Posterior cingulate gyrus (tissue), 11 donors: ENCODE measurements at places on chromosomes 16 and 17.

- no peak for DNase-seq
Observed at GRCh38 chr17:47934856-47935255, 6.5 kb upstream of the PNPO start.

GRCh38 chr16:50731130-50731988, 10.5 kb upstream of the CYLD start:
- no peak for DNase-seq

- DNase-seq = no peak
Observed at GRCh38 chr17:73251871-73252270, 9.8 kb downstream of the CPSF4L start.

- no peak for DNase-seq
Observed at GRCh38 chr17:66627985-66628384, 206.9 kb upstream of the CACNG5 start.

DNA sequence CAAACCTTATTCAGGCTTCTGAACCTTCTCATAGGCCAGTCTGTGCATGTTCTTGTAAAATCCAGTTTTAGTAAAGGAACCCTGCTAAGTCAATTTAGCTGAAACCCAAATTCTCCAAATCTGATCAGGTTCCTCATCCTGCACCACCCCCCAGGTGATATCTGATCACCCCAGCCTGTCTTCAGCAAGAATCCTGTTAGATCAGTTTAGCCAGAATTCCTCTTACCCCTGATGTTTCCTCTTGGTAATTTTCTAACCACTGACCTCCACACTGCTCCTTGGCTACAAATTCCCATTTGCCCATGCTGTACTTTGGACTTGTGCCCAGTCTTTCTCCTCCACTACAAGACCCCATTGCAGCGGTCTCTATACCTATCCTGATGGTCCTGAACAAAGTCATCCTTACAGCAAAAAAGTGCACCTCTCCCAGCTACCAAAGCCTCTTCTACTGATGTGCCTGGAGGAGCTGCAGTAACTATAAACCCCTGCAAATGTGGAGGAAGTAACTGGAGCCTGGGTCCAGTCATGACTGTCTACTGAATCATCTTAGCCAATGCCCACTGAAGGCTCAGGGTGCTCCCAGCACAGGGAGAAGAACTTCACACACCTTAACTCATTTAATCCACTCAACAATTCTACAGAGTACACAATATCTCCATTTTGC, 23.8 kb downstream of the TEX14 start:
- no peak for DNase-seq

- no peak for DNase-seq
Observed at GRCh38 chr17:58595194-58595792, 80.9 kb upstream of the MTMR4 start.

GRCh38 chr16:87822108-87822970, 47.0 kb downstream of the SLC7A5 start:
- DNase-seq = no peak

DNA sequence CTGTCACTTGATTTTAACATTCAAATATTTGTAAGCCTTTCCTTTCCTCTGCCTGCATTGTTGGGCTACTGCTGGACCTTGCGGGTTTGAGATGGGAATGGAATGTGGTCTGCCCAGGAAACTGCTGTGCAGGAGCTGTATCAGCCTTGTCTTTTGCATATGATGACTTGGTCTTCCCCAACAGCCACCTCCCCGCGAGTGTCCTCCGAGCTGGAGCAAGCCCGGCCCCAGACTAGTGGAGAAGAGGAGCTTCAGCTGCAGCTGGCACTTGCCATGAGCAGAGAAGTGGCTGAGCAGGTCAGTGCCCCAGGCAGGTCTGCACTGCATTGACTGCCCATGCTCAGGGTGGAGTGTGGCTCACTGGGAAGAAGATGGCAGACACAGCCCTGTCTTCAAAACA, 52.8 kb downstream of the B9D1 start:
- DNase-seq = no peak

DNA sequence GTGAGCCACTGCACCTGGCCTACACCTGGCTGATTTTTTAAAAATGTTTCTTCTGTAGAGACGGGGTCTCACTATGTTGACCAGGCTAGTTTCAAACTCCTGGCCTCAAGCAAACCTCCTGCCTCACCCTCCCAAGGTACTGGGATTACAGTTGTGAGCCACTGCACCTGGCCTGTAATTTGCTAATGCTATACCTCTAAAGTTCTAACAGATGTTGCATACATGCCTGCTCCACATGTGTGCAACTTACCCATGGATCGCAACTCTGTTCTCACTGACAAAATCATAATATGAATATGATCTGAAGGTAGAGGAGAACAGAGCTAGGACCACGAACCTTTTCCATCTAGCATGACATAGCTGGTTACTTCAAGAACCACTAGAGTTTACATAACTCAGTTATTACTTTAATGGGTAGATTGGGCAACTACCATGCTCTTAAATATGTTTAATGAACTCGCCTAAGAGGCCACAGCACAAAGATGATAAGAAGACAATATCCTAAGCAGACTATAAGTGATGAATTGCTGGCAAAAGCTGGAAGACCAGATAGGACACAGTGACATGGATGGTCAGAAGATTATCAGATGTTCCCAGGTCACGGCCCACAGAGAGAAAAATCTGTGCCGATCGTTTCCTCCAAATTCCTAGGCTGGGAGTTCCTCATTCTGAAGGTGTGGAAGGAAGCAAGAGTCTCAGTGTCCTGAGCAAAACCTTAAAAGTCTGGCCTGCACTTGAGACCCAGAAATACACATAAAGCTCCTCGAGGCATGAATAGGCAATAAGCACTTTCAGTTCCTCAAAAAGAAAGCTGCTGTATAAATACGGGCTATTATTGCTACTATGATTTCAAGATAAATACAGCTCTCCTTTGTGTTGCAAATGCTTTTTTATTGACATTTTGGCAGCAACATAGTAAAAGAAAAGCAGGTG, 53.6 kb upstream of the ICAM2 start:
- no peak for DNase-seq

GRCh38 chr17:18141210-18141803, 32.8 kb downstream of the MYO15A start:
- no peak for DNase-seq

DNA sequence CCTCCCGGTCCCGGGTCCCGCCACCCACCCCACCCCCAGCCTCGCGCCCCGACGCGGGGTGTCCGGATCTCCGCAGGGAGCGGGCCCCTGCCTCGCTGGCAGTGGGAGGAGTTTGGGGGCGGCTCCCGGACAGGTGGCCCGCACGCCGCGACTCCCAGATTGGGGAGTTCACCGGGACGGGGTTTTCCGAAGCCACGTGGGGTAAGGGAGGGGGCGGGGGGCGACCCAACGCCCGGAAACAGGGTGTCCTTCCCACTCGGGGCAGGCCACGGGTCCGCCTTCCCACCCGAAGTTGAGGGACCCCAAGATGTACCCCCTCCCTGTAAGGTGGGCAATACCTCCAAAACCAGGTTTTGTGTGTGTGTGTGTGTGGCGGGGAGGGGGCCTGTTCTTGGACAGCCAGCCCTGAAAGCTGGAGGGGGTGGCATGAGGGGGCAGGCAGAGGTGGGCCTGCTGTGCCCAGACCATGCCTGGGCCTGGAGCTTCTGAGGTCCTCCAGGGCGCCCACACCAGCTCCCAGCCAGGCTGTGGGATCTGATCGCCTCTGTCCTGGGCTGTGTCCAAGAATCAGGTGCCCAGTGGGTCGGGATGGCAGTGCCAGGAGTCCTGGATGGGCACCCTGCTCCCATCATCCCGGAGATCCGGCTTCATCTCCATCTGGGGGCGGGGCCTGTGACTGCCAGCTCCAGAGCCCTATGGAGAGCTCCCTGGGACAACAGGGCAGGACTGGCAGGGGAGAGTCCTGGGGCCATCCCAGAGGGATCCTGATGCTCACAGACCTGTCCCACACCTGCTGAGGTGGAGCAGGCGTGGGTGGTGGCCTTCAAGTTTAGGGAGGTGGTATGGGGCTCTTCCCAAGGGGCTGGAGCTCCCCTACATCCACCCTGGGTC, 767 bp downstream of the SYNGR2 start:
- peak; percentile 74 for DNase-seq

DNA sequence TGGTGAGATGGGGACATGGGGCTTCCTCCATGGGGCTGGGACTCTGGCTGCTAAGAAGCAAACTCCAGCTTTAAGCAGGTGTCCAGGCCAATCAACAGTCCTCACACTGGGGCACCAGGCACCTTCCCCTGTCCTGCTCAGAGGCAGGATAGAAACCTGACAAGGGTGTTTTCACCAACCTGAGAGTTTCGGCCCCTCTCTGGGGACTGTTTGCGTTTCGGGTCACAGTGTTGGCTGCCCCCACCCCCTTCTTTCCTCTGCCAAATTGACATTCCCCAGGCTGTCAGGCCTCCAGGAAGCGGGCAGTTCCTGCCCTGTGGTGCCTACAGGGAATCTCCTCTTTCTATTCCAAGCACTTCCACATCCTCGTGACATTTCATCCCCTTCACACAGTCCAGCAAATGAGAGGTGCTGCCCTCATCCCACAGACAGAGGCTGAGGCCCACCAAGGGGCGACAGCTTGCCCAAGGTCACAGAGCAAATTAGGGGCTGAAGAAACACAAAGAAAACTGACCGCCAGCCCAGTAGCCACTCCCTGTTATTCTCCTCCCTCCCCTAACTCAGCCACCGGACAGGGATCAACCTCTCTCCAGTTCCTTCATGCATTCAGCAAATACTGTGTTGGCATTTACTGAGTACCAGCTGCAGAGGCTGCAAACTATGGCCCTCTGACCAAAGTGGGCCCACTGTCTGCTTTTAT, 38.0 kb downstream of the MMP15 start:
- no peak for DNase-seq

DNA sequence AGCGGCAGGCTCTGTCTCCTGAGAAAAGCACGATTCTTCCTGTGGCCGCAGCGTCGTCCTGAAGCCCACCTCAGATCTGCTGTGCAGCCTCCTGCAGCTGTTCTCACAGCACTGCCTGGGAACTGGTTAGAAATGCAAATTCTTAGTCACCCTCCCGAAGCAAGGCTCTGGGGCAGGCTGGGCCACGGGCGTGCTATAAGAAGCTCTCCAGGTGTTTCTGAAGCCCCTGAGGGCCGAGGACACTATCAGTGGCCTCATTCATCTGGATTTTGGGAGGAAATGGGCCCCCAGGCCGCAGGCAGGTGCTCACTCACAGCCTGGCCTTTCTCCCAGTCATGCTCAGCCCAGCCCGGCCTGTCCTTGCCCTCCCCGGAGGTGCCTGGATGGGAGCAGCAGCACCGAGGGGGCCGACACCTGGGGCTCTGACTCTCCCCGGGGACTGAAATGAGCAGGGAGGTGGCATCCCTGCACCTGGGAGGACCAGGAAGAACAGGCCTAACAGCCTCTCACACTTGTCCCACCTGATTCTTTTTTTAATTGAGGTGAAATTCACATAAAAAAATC, 10.4 kb upstream of the NLRC3 start:
- DNase-seq = no peak

DNA sequence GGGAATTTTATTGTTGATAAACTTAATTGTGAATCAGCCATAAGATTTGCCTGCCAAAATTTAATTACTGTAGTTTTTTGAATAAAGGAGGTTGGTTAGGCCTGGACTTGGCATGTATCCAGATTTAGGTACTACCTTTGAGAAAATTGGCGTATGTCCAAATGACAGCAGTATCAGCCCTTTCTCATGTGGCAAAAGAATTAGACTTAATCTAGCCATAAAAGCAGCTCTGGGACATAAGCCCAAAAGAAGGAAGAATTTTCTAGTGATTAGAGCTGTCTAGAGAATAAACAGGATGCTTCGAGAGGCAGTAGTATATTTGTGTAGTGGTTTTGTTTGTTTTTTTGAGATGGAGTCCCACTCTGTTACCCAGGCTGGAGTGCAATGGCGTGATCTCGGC, 27.7 kb downstream of the PPM1E start:
- no peak for DNase-seq

GRCh38 chr16:69839798-69840409, 77.8 kb downstream of the WWP2 start:
- DNase-seq = peak; percentile 79

DNA sequence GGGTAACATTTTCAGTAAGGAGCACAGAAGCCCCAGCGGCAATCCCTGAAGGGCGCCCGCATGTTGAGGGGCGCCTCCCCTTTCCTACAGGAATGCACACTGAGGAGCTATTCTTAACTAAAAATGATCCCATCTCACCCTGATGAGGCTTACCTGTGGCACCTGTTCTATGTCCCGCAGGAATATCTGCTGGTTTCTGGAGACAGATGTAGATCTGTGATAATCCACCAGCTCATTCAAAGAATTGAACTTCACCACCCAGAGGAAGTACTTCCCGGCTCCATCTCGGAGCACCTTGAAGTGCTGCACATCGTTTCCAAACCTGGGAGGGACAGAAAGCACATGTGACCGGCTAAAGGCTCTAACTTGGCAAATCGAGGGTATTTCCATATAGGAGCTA, 32.3 kb upstream of the SLC25A19 start:
- DNase-seq = peak; percentile 24

DNA sequence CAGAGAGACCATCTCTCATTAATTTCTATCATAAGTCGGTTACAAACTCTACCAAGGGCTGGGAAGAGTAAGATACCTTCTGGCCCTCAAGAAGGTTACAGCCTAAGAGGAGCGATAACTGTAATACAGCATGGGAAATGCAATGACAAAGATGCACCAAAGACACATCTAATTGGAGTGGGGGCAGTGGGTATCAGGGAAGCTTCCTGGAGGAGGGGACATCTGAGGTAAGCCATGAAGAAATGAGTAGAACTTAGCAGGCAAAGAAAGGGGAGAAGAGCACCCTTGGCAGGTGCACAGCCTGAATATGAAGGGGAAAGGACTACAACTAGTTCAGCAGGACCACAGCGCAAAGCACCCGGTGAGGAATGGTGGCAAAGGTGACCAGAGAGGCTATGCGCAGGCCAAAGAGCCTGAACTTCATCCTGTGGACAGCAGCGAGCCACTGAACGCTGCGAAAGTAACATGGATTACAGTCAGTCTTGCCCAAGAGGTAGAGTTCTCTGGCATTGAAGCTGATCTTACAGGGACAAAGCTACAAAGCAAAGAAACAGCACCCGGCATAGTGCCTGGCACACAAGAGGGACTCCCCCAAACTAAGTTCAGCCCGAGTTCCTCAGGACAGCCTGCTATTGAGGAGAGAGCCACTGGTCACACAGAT, 2.8 kb downstream of the TBC1D10B start:
- no peak for DNase-seq

GRCh38 chr17:44353672-44354331, 8.7 kb downstream of the GRN start:
- DNase-seq = no peak

DNA sequence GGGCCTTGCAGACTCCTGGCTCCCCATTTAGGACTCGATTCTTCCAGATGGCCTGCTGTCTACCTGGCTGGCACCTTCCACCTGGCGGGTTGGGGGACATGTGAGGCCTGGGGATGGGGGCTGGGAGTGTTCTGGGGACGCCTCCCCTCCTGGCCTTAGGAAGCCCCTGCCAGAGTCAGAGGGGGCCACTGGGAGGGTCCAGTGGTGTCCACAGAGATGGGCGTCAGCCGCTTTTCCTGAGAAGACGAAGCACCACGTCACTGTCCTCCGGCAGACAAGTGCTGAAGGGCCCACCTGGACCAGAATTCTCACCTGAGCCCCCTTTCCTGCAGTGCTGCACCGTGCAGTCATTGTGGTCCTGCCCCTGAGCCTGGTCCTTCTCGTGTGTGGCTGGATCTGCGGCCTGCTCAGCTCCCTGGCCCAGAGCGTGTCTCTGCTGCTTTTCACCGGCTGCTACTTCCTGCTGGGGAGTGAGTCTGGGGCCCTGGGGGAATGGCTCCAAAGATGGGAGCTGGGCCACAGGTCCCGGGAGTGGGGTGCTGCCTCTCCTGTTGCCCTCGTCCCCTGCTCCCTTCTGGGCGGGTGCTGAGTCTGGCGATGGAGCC, 2.9 kb downstream of the TMEM235 start:
- DNase-seq = no peak

- no peak for DNase-seq
Observed at GRCh38 chr16:51302042-51302441, 151.0 kb upstream of the SALL1 start.

- DNase-seq = no peak
Observed at GRCh38 chr16:1916640-1916990, 1.6 kb downstream of the HS3ST6 start.
